ENCODE measurements at places on chromosomes 4 and X.

GRCh38 chr4:146462251-146462650, 59.5 kb downstream of the SLC10A7 start:
- DNase-seq, result no peak

DNA sequence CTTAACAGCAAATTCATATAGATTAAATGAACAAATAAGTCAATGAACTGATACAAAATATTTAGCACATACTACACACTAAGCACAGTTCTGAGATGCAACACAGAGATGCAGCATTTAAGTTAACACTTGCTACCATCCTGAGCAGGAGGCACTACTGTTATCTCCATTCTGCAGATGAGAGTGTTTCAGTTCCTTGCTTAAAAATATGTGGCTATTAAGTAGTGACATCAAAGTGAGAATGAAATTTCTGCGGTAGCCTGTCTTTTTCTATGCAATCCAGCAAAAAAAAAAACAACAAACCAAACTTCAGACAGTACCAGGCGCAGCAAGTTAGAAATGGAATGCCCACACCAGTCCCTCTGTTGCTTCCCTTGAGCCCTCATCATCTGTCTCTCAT, 90.8 kb downstream of the SHISA3 start:
- no peak for DNase-seq

- DNase-seq, result no peak
Observed at GRCh38 chrX:97587171-97587570, 703.5 kb downstream of the RPA4 start.

DNA sequence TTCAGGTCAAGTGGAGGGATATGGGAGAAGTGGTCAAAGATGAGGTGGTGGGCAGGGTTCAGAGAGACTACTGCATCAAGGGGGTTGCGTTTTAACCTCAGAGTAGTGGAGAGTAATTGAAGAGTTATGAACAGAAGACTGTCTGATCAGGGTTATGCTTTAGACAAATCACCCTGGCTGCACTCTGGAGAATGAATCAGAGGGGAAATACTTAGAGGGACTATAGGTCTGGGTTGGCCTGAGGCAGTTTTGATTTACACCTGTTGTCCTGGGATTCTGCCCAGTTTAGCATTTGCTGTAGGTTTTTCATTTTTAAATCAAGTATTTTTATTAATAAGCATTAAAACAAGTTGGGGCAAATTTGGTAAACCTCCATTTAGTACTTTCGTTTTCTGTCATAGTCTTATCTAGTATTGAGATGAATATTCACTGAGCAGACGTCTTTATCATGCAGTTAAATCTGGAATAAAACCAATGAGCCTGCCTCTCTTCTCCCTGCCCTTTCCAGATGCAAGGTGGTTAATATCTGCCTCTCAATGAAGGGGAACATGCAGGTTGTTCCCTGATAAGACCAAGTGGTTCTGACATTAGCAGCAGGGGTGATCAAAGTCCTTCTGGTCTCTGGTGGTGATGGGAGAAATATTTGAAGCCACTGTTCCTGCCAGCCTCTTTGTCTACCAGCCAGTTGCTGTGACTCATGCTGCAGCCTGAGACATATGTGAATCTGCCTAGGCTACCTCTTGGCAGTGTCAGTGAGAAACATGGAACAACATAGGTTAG, 116.0 kb upstream of the RPS6KA3 start:
- DNase-seq, result no peak
